AG10803 (cell line): ENCODE measurements at places on chromosomes 16 and 17.

GRCh38 chr16:85565801-85566526 lies 47.2 kb upstream of the GSE1 start:
- DNase-seq = no peak

GRCh38 chr17:8580952-8581658 lies 49.4 kb downstream of the MYH10 start:
- DNase-seq = no peak

DNA sequence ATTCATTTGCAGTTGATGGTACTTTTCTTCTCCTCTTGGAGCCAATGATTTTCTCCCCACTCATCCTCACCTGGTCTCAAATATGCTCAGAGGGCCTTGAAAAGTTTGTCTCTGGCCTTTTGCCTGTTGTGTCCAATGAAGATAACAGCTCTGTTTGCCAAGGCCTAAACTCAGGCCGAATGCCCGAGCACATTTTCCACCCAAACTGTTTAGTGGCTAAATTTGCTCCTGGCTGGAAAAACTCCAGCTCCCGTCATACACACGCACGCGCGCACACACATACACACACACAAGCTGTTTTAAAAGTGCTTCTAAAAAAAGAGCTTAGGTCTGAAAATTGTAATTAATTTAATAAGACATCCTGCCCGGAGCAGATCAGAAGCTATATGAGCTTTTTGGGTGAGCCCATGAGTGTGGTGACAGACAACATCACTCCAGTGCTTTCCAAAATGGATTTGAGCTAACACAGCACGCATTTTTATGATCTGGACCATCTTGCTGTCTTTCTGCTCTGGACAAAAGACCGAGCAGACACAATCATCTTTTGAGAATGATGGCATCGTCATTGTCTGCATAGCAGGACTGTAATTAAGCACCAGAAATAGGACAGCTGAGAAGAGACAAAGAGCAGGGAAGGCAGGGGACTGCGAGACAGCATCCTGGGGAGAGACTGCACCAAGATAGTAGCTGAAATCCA lies 48.9 kb downstream of the IRX6 start:
- DNase-seq = peak; percentile 21

DNA sequence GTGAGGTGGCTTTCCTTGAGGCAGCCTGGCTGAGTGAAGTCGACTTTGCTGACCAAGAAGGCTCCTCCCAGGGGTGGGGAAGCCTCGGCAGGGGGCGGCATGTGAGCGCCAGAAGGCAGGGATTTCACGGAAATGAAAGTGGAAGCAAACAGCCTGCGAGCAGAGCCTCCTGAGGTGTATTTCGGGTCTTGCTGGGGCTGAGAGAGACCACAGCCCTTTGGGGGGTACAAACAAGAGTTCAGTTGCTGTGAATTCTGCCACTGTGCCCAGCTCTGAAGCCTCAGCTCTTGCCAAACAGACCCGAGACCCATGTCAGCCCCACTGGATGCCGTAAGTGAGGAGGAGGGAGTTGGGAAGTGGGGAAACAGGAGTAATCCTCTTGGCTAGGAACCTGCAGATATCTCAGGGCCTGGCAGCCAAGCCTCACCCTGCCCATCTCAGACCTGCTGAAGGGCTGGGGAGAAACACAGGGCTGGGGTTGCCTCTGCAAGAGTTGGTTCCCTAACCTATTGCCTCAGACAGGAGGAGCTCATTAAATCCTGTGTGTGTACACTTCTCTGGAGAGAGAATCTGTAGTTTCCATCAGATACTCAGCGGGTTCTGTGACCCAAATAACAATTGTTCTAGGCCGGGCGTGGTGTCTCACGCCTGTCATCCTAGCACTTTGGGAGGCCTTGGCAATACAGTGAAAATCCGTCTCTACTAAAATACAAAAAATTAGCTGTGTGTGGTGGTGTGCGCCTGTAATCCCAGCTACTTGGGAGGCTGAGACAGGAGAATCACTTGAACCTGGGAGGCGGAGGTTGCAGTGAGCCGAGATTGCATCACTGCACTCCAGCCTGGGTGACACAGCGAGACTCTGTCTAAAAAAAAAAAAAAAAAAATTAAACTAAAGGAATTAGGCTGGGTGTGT lies at the start of gene IFI35:
Gene IFI35 (plus strand): TSS at position 146 of the 913 bp plus-strand sequence. CDS start 164 bp downstream, at position 310.
- DNase-seq = peak; percentile 79

GRCh38 chr17:50660042-50660886 lies 25.6 kb downstream of the ABCC3 start:
- peak; percentile 57 for DNase-seq

- DNase-seq = peak; percentile 31
Measured at GRCh38 chr16:53482123-53482522, 20.9 kb downstream of the AKTIP start.
